ENCODE measurements at places on chromosomes 5 and 9.
A peak's percentile ranks its signal among the peaks of the same experiment; 100 is the strongest.

- no peak for DNase-seq
These were observed 236.1 kb downstream of the CETN3 start for GRCh38 chr5:90173299-90174030.

GRCh38 chr5:90613459-90613858 lies 54.9 kb downstream of the ADGRV1 start:
- no peak for DNase-seq

DNA sequence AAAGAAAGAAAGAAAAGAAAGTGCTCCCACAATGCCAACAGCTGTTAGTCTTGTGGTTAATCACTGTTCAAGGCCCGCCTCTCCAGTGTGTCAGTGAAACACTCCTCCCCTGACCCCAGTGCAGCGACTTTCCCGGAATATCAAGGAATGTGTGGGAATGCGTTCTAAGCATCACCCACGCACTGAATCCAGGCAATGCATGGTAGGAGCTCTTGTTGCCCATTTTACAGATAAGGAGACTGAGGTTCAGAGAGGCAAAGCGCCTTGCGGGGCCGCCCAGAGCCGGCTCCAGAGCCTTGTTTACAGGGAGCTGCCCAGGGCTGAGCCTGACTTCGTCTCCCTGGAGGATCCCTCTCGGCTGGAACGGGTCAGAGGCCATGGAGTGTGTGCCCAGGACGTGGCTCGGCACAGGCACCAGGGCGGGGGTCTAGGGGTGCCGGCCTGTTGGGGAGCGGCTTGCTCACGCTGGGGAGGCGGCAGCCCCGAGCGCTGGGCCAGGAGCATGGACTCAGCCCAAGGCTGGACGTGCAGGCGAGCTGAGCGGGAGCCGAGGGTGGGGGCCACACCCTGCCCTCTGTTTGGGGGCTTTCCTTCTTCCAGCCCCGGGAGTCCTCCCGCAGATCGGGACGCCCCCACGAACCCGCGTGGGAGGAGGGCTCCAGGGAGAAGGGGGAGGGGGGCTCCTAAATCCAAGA lies 823 bp downstream of the ST6GALNAC6 start:
- no peak for DNase-seq

- no peak for DNase-seq
These were observed 94.8 kb downstream of the ATP10B start for GRCh38 chr5:160757194-160757593.

GRCh38 chr9:76394960-76395252 lies 680 bp upstream of the RFK start:
- peak; percentile 86 for DNase-seq

GRCh38 chr5:140109759-140110645 lies 3.9 kb upstream of the PURA start:
- no peak for DNase-seq

DNA sequence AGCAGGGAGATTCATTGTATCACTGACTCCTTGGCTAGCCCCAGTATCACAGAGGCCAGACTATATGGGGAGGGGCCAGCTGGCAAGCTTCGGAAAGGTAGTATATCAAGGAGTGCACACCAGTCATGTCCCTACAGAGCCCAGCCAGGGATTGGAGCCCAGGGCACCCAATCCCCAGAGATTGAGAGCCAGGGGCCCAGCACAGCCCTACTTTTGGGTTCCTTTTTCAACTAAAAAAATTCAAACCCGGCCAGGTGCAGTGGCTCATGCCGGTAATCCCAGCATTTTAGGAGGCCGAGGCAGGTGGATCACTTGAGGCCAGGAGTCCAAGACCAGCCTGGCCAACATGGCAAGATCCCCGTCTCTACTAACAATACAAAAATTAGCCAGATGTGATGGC lies 5.4 kb upstream of the MYORG start:
- no peak for DNase-seq

DNA sequence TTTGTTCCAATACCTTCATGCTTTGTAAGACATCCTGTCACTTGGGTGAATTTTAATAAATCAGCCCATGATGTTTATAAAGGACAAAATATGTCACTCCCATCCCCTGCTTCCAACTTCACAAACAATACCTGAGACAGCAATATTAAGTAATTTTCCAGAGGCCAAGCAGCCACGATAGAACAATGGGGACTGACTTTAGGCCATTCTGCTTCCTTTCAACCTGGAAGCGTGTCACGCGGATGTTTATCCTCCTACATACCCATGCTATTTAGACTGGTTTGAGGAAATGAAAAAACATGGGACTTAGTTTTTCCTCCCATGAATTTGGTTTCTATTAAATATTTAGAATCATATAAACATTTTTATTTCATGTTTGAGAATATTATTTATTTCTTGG lies 82.9 kb downstream of the GRAMD2B start:
- no peak for DNase-seq

- no peak for DNase-seq
These were observed 80.1 kb upstream of the CACNA1B start for GRCh38 chr9:137797206-137798120.

DNA sequence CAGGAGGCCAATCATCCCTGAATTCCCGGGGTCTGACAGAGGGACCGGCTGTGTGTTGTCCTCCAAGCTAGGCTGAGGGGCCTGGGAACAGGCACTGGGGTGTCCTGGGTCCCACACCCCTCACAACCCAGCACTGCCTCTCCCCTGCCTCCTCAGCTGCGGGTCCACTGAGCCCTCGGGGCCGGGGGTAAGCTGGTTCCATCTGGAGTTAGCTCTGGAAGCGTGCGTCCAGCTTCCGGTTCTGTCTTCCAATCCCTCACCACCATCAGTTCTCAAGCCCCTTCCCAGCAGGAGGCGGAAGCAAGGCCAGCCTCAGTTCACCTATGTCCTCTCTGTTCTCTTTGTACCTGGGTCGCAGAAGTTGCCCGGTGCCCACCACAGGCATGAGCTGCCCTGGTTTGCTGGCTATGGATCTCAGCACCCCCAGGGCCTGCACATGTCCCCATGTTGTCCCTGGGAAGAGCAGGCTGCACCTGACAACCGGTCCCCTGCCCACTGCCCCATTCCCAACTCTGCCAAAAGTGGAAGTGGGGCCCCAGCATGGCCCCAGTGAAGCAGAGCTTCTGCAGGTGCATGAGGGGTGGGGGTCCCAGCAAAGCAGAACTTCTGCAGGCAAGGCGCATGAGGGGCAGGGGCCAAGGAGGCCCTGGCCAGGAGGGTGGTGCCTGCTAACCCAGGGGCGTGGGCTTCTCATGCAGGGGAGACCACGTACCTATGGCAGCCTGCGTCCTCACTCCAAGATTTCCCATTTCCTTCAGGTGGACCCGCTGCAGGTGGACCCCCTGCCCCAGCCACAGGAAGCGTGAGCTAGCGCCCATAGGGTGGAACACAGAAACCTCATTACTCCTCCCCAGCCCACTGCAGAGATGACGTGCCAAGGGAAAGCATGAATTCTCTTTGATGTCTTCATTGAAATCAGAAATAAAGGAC lies 111.9 kb downstream of the ZNF354C start:
- no peak for DNase-seq

DNA sequence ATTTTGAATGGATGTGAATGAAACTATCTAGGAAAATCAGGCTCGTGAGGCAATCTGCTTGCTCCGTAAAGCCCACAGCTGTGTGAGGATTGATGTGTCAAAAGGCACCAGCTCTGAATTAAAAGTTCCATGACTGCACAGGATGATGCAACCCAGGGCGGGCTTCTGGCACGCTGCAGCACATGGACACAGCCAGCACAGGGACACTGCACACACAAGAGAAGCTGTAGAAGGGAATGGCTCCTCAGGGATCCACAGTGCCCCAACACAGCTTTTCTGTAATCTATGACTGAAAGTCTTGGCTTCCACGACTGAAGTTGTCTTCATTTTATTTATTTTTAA lies 151.0 kb downstream of the GCNT1 start:
- DNase-seq: no peak

DNA sequence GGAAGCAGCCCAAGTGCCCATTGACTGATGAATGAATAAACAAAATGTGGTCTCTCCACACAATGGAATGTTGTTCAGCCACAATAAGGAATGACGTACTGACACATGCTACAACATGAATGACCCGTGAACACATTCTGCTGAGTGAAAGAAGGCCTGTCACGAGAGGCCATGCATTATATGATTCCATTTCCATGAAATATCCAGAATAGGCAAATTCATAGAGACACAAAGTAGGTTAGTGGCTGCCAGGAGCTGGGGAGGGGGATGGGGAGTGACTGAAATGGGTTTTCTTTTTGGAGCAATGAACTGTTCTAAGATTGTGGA lies 41.4 kb downstream of the BICD2 start:
- DNase-seq: no peak

DNA sequence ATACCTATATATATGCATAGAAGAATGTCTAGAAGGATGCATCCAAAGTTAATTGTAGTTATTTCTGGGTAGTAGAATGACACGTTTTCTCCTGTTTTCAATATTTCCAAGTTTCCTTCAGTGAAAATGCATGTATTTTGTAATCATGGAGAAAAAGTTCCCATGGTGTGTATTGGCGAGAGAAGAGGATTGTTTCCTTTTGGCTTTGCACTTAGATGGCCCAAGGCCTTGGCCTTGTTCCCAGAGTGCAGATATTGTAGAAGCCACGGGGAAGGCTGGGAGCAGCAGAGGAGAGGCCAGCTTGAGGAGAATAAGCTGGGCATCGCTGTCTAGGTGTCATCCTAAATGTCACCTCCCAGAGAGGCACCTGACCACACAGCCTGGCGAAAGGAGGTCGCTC lies 44.0 kb downstream of the IRF1 start:
- peak; percentile 5 for DNase-seq

DNA sequence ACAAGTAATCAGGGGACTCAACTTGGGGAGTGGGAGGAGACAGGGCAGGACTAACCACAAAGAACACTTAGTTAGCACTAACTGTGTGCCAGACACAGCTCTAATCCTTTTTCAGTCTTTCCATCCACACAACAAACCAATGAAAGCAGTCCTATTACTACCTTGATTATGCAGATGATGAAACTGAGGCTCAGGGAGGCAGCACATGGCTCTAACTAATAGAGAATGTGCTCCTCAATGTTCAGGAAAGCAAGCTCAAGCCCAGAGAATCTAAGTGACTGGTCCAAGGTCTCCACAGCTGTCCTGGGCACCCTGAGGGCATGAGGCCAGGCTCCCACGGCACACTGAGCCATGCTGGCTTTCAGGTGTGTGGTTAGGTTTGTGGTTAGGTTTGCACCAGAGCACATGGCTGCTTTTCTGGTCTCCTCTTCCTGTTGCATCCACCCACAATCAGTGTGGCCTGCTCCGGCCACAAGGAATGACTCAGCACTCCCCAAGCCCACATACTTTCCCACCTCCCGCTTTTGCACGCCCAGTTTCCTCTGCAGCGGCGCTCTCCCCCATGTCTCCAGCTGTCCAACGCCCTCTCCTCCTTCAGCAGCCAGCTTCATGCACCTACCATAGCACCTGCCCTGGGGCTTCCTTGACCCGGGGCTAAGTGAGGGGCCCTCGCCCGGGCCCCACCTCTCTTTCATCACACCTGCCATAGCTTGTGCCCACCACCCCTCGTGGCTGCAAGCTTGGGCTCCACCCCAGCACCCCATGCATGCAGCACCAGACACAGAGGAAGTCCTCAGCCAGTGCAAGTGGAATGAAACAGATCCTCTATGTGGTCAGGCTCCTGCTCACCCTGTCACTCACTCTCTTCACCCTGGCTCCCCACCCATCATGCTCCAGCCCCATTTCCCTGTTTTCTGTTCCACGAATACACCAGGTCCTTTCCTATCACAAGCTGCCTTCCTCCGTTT lies 133.1 kb downstream of the GABBR2 start:
- no peak for DNase-seq

- DNase-seq: no peak
These were observed 153.6 kb downstream of the TMC1 start for GRCh38 chr9:72674961-72675360.

- DNase-seq: no peak
These were observed 8.4 kb upstream of the ACOT12 start for GRCh38 chr5:81402192-81402930.

DNA sequence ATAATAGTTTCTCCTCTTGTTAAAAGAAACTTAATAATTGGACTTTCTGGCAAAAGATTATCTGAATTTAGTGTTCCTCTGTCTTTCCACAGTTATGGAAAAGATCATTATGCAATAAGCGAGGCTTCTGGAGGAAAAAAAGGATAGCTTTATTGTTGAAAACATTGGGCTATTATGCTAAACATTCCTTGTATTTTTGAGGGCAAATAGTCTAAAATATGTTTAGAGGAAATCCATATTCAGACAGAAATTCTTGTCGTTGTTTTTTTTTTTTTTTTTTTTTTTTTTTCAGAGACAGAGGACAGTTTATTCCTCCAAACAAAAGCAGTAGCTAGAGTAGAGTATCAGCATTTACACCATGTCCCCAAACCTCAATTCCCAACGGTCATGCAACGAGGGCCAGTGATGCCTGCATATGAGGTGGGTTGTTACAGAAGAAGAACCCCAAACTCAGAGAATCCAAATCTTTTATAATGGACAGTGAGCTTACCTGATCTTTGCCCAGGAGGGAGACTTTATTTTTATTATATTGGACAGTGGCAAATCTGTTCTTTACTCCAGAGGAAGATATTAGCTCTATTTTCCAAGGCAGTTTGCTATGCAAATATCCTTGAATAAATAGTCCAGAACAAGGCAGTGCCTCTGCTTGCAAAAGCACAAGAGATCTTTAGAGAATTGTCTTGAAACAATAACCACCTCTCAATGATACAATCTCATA lies 48.4 kb upstream of the CDK5RAP2 start:
- DNase-seq: no peak

- DNase-seq: no peak
These were observed 191.4 kb downstream of the TMEM167A start for GRCh38 chr5:82885627-82886389.

DNA sequence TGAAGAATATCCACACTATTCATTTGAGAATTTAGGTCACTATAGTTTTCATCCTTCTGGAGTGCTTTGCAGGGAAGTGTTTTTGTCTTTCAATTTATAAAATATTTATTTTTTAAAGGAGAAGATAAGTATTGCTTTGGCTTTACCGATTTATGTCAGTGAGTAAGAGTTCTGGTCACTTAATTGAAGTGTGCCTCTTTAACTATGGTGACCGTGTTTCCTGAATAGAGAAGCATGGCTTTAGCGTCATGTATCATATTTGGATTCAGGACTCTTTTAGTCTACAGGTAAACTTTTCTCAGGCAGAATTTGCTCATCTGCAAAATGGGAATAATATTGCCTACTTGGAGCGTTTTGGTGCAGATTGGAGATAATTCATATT lies 902 bp downstream of the BDP1 start:
- DNase-seq: no peak
